ENCODE measurements at places on chromosomes 11 and 22. TPM values are rescaled to one million over a fixed set of nuclear protein-coding genes. Genes with fewer than 3 reads are reported as not detected.

The TNNI2 gene
- total RNA-seq, result 2.2 TPM

- DNase-seq, result no peak
Observed at GRCh38 chr11:69123593-69124545, 31.9 kb upstream of the SMIM38 start.

DNA sequence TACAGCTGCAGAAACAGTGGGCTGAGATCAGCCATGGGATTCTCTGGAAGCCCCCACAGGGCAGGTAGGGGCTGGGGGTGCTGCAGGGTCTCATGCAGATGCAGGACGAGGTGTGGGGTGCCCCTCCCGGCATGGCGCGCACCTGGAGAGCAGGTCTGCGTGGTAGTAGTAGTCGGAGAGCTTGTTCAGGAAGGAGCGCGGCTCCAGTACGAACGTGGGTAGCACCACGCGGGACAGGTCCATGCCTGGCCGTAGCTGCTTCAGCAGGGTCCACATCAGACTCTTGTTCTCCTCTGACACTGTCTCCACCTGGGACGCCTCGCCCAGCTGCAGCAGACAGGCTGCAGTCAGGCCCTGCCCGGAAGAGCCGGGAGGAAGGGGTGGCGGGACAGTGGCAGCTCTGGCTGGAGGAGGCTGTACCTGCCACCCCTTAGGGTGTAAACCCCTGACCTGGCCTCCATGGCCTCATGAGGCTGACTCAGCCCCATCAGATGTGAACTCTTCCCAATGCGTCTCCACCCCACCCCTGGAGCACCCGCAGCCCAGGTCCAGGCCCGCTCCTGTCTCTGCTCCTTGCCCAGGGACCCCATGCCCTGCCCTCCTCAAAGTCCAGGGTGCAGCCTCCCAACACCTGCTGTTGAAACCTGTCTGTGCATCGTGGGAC, 47.0 kb upstream of the CARS1 start:
- peak; percentile 67 for DNase-seq

DNA sequence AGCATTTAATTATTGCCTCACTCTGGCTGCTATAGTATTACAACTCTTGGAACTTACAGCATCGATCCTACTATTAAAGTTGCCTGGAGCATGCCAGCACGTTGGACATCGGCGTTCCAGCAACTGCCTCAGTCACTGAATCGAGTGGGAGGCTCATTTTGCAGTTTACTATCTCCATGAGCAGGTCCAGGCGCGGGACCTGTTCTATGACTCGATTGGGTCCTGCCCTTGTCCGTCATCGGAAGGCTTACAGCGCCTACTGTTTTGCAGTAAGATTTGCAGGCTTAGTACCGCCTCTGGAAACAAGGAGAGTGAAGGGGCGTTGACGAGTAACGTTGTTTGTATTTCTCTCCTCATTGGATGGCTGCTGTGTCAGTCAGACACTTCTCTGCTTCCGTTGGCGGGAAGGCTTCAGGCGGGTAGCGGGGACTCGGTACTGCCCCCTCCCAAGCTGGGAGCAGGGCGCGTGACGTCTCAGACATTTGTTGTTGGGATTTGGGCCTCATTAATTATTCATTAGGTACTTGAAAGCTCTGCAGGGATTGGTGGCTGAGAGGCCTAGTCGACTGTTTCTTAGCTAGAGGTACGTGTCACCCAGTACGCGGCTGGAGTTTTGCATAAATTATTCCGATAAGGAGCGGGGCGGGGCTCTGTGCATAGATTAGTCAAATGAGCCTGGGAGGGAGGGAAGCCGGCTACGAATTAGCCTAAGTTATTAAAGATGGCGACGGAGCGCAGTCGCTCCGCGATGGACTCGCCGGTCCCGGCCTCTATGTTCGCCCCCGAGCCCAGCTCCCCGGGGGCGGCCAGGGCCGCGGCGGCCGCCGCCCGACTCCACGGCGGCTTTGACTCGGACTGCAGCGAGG, at the start of gene GTPBP1:
TSS of gene GTPBP1 (plus strand) at position 710 of the 866 bp plus-strand sequence. CDS start at position 722, 12 bp downstream.
- peak; percentile 97 for DNase-seq

The SART1 gene
- 50.9 TPM for total RNA-seq

DNA sequence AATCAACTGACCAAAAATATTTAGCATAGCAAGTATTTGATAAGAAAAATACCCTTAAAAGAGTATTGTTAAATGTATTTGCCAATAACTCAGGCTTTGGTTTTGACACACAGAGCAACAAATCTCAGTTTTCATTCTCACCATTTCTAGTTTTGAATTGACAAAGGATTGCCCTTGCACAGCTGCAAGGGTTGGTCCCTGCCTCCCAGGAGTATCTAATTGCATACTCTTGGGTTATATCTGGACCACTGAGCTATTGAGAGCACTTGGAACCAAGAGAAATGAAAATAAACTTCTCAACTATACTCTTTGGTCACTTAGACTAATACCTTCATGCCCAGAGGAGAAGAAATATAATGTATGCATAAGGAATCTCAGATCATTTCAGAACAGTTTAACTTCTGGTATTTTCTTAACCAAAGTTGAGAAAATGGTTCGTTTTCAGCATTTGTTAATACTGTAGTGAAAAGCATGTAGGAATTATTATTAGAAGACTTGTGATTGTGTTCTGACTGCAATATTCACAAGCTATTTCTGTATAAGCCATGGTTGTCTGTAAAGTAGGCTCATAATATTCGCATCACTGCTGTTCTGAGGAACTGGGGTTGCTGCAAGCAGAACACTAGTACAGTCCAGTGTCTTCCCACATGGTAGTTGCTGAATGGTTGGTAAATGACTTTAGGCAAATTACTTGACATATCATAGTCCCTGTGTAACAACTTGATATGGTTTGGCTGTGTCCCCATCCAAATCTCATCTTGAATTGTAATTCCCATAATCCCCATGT, 7.9 kb downstream of the C2CD3 start:
- no peak for DNase-seq

DNA sequence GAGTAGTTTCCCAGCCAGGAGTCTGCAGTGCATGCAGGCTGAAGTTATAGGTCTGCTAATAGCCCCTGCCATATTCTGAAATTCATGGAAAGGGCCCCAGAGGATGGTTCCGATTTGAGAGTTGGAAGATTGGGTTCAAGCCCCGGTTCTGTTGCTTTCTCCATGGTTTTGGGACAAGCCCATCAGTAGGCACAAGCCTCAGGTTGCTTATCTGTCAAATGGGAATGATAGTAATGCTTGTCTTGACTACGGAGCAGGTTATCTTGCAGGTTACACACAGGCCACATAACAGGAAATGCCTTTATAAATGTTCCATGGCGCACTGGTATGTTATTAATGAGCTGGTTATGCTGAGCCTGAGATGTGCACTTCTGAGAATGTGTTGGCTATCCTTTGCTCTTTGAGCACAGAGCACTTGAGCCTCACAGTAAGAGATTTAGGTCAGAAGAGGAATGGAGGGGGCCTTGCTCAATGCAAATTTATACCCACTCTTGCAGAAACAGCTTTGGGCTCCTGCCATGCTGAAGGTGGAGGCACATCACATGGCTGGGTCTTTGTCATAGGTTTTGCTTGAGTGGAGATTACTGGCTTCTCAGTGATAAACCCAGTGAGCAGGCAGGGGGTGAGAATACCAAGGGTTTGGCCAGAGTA, 47.1 kb downstream of the ZNRF3 start:
- DNase-seq, result peak; percentile 8

The CEND1 gene
- total RNA-seq, result not detected

Measured in aorta (tissue), 5 donors.